Epithelial cell of proximal tubule (primary cell): ENCODE measurements at places on chromosomes 4 and X. TPM values are rescaled to one million over a fixed set of nuclear protein-coding genes. Genes with fewer than 3 reads are reported as not detected.

DNA sequence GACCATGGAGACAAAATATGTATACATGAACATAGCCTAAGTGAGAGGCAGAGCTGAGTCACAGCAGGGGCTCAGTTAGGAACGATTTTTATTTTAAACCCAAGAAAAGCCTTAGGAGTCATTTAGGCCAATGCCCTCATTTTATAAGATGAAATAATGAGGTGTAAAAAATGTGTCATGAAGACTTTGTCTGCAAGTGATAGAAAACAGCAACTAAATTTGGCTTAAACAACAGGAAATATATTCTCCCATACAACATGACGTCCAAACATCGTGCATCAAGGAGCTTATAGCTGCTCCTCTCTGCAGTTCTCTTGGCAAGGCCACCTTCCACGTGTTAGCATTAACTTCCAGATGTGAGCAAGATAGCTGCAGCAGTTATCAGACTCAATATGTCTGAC, 16.8 kb downstream of the SCFD2 start:
- DNase-seq = no peak

DNA sequence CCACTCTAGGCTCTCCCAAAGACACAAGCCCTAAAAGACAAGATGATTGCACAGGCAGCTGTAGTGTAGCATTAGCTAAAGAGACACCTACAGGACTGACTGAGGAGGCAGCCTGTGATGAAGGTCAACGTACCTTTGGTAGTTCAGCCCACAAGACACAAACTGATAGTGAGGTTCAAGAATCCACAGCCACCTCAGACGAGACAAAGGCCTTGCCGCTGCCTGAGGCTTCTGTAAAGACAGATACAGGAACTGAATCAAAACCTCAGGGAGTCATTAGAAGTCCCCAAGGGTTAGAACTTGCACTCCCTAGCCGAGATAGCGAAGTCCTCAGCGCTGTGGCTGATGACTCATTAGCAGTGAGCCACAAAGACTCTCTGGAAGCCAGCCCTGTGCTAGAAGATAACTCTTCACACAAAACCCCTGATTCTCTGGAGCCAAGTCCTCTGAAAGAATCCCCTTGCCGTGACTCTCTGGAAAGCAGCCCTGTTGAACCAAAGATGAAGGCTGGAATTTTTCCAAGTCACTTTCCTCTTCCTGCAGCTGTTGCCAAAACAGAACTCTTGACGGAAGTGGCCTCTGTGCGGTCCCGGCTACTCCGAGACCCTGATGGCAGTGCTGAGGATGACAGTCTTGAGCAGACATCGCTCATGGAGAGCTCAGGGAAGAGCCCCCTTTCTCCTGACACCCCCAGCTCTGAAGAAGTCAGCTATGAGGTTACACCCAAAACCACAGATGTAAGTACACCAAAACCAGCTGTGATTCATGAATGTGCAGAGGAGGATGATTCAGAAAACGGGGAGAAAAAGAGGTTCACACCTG, 306.3 kb downstream of the ANK2 start:
- no peak for DNase-seq

DNA sequence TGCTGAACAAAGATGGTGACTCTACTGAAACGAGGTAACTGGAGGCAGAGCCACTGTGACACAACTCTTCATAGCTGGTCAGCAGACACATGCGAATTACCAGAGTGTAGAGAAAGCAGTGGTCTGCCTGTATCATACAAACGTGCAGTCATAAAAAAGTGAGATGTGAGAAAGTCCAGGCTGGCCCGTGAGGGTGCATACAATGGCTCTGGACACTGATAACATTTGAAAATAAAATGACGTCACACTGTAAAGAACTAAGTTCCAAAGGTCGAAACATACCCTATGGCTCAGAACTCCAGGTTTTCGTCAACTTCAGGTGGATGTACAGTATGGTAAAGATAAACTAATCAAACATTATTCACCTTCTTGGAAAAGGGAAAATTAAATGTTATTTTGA, 95.7 kb downstream of the SHISA3 start:
- DNase-seq = no peak

- no peak for DNase-seq
Observed at GRCh38 chr4:75370576-75370975, 143.6 kb downstream of the RCHY1 start.

CTAG1B gene
- not detected in 2 replicates for total RNA-seq
